ENCODE measurements at places on chromosomes 7 and 10.

DNA sequence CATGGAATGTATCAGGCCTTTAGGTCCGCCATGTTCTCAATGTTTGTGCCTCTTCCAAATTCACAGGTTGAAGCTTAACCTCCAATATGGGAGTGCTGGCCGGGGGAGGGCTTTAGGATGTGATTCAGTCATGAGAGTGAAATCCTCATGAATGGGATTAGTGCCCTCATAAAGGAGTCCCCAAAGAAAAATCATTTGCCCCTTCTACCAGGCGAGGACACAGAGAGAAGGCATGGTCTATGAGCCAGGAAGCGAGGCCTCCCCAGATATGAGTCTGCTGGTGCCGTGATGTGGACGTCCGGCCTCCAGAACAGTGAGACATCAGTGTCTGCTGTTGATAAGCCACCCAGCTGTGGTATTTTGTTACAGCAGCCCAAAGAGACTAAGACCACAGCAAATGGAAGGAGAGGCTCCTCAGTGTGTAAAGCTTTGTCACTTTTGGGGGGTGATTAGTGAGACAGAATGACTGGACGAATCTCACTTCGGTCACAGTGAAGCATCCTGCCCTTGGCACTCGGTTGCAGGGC is 231.3 kb upstream of the KLF6 start:
- no peak for DNase-seq

- DNase-seq, result no peak
Measured at GRCh38 chr7:101207459-101207858, 6.6 kb upstream of the MOGAT3 start.

- no peak for DNase-seq
Measured at GRCh38 chr10:91335147-91335546, 75.0 kb upstream of the HECTD2 start.

- no peak for DNase-seq
Measured at GRCh38 chr7:69651101-69651590, 52.9 kb downstream of the AUTS2 start.
